ENCODE measurements at places on chromosomes 5 and 9.

GRCh38 chr9:123414936-123415930 is 59.2 kb downstream of the CRB2 start:
- no peak for DNase-seq

GRCh38 chr5:88925692-88926490 is 42.9 kb upstream of the MEF2C start:
- no peak for DNase-seq

- DNase-seq, result no peak
These were observed 43.5 kb upstream of the RNF38 start for GRCh38 chr9:36443581-36443980.

- no peak for DNase-seq
These were observed 64.5 kb downstream of the FBXL7 start for GRCh38 chr5:15564523-15564922.

All from activated CD4-positive, CD25-positive, alpha-beta regulatory T cell treated with anti-CD3 and anti-CD28 coated beads, Interleukin-2, amount 50 U/mL, for 72 hours (primary cell).